ENCODE measurements at places on chromosomes 2 and 18.

DNA sequence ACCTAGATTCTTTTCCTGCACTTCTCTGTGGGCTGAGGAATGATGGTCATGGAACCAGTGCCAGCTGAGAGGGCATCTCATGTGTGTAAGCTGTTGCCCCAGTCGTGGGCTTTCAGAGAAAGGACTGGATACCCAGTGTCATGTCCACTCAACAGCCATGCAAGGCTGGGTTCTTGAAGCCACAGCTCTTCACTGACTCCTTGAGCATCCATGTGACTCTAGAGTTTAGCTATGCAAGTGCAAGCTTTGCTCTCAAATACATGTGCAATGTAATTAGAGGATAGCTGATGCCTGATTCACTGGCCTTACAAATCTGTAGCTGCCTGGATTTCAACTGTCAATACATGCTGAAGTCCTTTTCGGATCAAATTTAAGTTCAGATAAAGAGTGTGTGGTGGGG, 46.8 kb upstream of the EML6 start:
- H3K27me3 ChIP-seq, result peaks cover 21% of the 10 kb centered on the region
- H3K4me1 ChIP-seq, result peaks cover 21% of the 10 kb centered on the region
- no peaks in the 10 kb centered on the region for H3K36me3 ChIP-seq
- H3K4me3 ChIP-seq, result no peak overlapping the region

GRCh38 chr2:20145497-20146193, 79.3 kb downstream of the SDC1 start:
- peaks cover 64% of the 10 kb centered on the region for H3K27me3 ChIP-seq
- H3K36me3 ChIP-seq, result no peaks in the 10 kb centered on the region
- H3K4me1 ChIP-seq, result no peaks in the 10 kb centered on the region
- no peak overlapping the region for H3K27ac ChIP-seq
- H3K4me3 ChIP-seq, result no peak overlapping the region
- no peak for DNase-seq

DNA sequence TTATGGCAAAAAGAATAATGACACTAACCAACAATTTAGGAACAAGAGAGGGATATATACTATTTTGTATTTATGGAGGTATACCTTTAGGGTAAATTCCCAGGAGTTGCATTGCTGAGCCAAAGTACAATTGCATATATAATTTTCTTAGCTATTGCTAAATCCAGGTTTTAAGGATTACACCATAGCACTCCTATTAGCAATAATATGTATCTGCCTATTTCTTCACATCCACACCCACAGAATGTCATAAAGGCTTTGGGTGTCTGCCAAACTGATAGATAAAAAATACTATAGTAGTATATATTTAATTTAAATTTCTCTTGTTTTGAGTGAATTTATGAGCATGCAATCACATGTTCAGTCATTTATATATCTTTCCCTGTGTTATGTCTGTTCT, 11.5 kb upstream of the SERPINB13 start:
- DNase-seq, result no peak
- no peak overlapping the region for H3K27ac ChIP-seq
- peaks cover 41% of the 10 kb centered on the region for H3K27me3 ChIP-seq
- H3K36me3 ChIP-seq, result no peaks in the 10 kb centered on the region

DNA sequence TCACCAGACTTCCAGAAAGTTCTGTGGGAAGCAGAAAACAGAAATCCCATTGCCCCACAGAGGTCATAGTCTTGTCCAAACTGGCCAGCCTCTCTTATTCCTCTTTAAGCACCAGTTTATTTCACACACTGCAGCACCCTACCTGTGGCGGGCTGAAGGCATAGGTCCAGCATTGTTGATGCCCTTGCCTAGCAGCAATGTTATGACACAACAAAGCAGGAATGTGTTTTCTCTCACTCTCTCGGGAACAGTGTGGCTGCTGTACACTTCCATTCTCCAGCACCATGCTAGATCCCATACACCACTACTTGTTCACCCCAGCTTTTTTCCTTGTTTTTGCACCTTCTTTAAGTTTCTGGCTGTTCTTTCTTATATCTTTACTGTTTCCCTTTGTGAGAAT, 181.6 kb downstream of the DNAH6 start:
- no peak overlapping the region for H3K27ac ChIP-seq
- no peak for DNase-seq
- H3K36me3 ChIP-seq, result no peaks in the 10 kb centered on the region

All from T-helper 17 cell (primary cell).